ENCODE measurements at places on chromosomes 16 and 17.

DNA sequence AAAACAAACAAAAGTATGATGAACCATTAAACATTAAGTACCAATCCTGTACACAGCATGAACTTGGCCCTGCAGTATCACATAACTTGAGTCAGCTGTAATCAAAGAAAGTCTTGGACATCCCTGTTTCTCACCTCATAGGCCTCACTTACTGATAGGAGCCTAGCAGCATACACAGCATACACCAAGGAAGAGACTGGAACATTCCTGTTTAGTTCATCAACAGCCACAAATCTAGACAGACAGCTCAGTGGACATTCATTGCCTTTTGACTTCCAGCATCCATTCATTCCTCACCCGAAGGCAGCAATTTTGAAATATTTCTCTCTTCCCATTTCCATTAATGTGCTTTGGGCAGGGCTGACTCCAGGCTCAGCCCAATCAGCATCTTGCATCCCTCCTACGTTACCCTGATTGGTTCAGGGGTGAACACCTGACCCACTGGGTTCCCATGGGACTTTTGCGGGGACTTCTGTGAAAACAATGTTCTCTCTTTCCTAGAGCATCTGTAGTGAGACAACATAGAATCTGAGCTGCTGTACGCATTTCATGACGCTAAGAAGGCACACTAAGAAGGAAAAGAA lies 336.7 kb upstream of the ZFHX3 start:
- no peak for DNase-seq

GRCh38 chr16:87607223-87607622 lies 4.9 kb downstream of the JPH3 start:
- no peak for DNase-seq

DNA sequence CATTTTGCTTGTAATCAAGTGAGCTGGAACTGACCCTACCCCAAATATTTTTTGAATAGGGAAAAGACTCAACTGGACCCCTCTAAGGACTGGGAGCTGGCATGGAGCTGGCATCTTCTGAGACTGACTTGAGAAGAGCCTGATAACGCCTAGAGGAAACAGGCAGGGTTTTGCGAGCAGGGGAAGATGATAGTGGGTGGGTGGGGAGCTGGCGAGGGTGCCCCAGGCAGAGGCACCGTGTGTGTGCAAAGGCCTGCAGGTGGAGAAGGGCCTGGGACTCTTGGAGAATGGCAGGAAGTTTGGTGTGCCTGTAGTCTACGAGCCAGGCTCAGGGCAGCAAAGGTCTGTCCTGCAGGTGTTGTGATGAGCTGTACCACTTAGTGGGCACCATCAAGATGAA lies 4.1 kb downstream of the CRISPLD2 start:
- no peak for DNase-seq

DNA sequence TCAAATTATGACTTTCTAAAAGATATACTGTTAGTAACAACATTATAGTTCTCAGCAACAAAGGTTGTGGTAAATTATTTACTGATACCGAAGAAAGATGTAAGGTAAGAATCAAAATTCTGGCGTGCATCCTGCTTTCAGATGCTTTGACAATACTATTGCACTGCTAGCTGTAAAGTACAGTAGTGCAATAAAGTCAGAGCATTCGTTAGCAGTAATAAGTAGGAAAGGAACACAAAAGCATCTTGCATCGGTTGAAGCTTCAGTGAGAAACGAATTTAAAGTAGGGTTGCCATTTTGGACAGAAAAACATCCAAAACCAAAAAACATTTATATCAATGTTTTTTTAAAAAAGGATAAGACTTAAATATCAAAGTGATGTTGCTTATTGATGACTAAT lies 4.0 kb downstream of the SKA2 start:
- DNase-seq = no peak

- DNase-seq = no peak
Observed at GRCh38 chr16:10833271-10833670, 14.7 kb upstream of the TVP23A start.

DNA sequence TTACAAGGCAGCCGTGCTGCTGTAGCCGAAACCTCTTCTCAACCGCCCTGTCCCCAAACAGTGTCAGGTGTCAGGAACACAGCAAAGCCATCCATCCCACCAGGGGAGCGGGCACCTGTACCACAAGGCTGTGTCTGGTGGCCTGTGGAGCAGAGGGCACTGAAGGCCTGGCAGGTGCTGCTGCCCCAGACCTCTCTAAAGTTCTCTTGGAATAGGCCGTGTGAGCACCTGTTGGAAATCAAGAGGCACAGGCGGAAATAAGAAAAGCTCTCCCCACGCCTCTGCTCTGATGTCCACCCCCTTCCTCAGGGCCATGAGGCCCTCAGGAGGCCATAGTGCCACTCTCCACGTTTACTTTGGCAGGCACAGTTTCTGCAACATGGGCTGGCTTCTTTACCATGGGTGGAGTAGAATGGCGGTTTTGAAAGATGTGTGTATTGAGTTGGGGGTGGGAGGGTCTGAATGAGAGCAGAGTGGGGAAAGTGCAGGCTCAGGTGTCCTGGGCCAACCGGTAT lies 99.9 kb upstream of the ZNF750 start:
- DNase-seq = no peak

DNA sequence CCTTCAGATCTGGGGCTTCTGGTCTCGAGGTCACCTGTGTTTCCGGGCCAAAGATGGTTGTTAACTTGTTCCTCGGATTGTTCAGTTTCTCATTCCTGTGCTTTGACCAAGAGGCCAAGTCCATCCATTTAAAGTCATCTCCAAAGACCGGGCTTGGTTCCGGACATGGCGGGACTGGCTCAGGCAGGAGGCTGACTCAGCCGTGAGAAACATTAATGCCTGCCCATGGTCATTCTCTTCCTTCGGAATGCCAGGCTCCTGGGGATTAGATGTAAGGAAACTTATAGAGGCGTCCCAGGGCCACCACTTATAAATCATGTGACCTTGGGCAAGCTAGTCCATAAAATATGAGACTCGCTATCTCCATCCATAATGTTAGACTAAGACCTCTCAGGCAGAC lies 13.6 kb upstream of the NKD1 start:
- DNase-seq = no peak

DNA sequence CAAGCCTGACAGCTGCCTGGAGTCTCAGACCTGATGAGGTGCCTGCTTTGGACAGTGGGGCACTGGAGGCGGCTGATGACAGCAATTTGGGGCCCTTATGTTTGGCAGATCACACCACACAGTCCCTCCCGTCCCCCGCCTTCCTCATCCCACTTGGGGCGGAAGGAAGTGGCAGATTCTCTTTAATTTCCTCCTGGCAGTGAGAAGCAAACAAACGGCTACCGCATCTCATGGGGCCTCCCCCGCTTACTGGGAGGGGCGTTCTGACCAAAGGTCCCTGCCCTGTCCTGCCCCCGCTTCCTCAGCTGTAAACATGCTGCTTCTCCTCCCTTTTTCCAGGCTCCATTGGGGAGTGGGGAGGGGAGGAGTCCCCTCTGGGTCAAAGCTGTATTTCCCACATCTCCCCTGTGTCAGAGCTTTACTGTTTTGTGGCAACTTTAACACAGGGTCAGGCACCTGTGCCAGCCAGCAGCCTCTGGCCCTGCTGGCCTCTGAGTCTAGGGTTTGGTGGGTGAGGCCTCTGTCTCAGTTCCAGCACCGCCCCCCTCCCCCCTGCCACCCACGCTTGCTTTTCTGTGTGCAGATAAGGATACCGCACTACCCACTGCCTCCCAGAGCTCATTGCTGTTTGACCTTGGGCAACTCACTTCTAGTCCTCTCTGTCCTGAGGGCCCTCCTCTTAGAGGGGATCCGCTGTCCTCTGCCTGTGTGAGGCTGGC lies 5.4 kb upstream of the NFATC3 start:
- DNase-seq = no peak

- DNase-seq = no peak
Observed at GRCh38 chr16:50739031-50739430, 2.9 kb upstream of the CYLD start.

DNA sequence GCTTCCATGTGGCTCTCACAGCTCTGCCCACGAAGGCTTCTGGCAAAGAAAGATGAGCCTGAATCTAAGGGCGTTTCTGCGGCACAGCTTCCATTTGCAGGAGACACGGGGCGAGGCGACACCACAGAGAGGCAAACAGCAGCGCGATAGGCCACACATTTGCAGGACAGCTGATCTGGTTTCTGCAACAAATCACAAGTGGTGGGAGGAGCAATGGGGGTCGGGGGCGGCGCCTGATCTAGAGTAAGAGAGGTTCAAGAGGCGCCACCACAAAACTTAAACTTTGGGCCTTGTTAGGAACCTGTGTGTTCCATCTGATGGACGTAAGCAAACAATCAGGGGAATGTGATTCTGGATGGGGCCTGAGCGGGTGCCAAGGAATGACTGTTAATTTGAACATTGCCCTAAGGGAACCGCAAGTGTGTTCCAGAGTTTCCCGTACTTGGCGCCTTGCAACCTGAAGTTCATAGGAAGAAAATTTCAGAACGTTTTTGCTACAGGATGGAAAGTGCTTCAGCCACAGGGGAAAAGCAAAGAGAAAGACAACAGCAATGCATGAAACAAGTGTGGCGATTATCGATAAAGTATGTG lies 18.9 kb upstream of the ENPP7 start:
- no peak for DNase-seq

GRCh38 chr16:71254832-71255525 lies 24.5 kb upstream of the HYDIN start:
- DNase-seq = no peak

Data from GM19239 (cell line).